ENCODE measurements at places on chromosomes 6 and 20. TPM values are rescaled to one million over a fixed set of nuclear protein-coding genes. Genes with fewer than 3 reads are reported as not detected.

Gene LY6G5B
- 9.6 TPM for total RNA-seq

- peak overlapping the region; percentile 81 for H3K4me3 ChIP-seq
- peak overlapping the region; percentile 66 for H3K27ac ChIP-seq
- no peak for DNase-seq
- H3K36me3 ChIP-seq: peaks cover 13% of the 10 kb centered on the region
- H3K4me1 ChIP-seq: peaks cover 26% of the 10 kb centered on the region
These were observed 918 bp downstream of the EIF6 start for GRCh38 chr20:35283441-35284266.

DNA sequence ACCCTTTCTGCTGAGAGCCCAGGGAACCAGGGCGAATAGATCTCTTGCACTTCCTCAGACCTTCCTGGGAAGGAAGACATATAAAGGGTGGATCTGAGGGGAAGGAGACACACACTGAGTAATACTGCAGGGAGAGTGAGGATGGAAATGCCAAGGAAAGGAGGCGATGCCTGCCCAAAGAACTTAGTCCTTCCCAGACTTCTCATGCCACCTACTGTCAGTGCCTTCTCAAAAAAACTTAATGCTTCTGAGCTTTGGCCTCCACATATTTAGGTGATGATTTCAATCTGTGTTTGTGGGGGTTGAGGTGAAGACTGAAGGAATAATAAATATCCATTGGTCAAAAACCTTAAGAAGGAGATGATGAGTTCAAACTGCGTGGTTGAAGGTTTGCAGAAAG is 9.7 kb downstream of the BTN3A1 start:
- no peak overlapping the region for H3K4me3 ChIP-seq
- no peak overlapping the region for H3K27ac ChIP-seq
- no peaks in the 10 kb centered on the region for H3K4me1 ChIP-seq
- no peaks in the 10 kb centered on the region for H3K27me3 ChIP-seq
- peaks cover 65% of the 10 kb centered on the region for H3K36me3 ChIP-seq

DNA sequence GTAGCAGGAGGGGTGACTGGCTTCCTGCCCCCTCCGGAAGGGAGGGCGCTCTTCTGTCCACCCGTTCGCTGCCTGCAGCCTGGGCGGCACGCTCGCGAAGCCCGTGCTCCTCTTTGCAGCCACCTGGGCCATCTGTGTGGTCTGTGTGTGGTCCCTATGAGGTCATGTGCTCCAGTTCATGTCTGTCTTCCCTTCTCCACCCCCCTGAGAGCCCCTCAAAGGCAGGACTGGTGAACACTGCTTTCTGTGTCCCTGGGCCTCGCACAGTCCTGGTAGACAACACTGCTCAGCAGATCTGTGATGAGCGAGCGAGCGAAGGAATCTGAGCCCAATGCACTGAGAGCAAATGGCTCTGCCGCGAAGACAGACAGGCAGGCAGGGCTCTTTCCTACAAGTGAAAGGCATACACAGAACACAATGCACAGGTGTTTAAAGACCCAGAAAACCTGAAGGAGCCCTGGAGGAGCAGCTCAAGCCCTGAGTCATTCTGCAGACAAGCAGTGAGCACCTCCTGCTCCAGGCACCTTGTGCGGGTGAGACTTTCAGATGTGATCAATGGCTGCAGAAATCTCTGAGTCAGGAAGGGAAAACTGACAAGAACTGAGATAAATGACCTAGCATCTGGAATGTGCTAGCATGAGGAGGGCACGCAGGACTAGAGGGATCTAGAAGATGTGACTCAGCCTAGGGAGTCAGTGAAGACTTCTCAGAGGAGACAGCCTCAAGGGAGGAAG is 27.1 kb downstream of the PPP1R3G start:
- no peaks in the 10 kb centered on the region for H3K4me1 ChIP-seq
- no peaks in the 10 kb centered on the region for H3K36me3 ChIP-seq
- no peak overlapping the region for H3K4me3 ChIP-seq
- no peak for DNase-seq
- no peaks in the 10 kb centered on the region for H3K27me3 ChIP-seq
- no peak overlapping the region for H3K27ac ChIP-seq

Gene PTCHD4
- total RNA-seq: 4.2 TPM

- no peak overlapping the region for H3K4me3 ChIP-seq
- no peak for DNase-seq
- H3K27ac ChIP-seq: no peak overlapping the region
- H3K36me3 ChIP-seq: no peaks in the 10 kb centered on the region
These were observed 994.7 kb upstream of the EPHA7 start for GRCh38 chr6:94414041-94414440.
